Esophagus squamous epithelium (tissue), 5 donors: ENCODE measurements at places on chromosomes 7 and 10.

GRCh38 chr10:102115775-102116174 lies 4.4 kb downstream of the LDB1 start:
- no peak for DNase-seq

DNA sequence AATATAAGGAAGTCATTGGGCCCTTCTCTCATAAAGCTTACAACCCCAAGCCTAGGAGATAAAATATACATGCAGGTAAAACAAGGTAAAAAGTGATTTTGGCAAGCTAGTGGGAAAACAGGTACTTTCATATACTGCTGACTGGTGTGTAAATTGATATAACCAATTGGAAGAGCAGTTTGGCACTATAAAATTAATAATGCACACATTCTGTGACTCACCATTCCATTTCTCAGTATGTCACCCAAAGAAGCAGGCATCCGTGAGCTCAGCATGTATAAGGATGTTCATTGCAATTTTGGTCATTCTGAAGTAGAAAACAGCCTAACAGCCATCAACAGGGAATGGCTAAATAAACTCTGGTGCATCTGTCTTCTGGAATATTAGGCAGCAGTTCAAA lies 2.9 kb downstream of the MACROH2A2 start:
- DNase-seq = no peak

GRCh38 chr10:69696073-69696731 lies 66.2 kb downstream of the FAM241B start:
- no peak for DNase-seq

GRCh38 chr7:148987010-148987750 lies 41.1 kb downstream of the PDIA4 start:
- DNase-seq = peak; percentile 31

GRCh38 chr10:48774416-48775205 lies 89.9 kb downstream of the WDFY4 start:
- DNase-seq = no peak

GRCh38 chr7:159119851-159120539 lies 24.7 kb downstream of the VIPR2 start:
- DNase-seq = no peak

DNA sequence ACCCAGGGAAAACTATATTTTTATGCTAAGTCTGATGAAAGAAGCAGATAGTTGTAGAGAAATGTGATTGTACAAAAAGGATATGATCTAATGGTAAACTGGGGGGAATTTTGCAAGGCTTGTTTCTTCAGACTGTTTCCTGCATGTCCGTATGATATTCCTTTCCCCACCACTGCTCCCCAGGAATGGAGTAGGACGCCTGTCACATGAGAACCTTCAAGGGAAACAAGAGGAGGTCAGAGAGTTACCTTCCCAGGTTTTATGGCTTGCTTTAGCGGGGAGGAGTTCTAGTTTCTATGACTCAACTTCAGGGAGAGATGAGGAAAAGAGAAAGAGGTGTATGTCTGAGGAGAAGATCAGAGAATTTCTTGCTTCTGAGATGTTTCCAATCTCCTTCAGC lies 16.4 kb upstream of the ITPRID1 start:
- no peak for DNase-seq

GRCh38 chr10:86285136-86285790 lies 81.3 kb downstream of the GRID1 start:
- no peak for DNase-seq

DNA sequence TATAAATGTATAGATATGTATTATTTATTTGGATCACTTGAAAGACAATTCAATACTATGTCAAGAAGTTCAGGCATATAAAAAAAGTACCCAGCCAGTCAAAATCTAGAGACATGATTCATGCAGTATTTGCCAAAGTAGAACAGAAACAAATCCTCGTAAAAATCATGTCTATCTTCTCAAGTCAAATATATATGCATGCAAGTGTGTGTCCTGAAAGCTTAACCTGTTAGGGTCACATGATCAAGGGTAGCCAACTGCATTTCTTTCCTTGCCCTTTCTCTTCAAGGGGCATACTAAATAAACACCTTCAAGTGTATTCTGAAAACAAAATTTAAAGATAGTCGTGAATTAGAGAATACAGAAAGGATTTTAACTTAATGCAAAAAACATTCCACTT lies 107.0 kb downstream of the HIBADH start:
- DNase-seq = no peak

- no peak for DNase-seq
Observed at GRCh38 chr7:70091362-70091761, 493.1 kb downstream of the AUTS2 start.

DNA sequence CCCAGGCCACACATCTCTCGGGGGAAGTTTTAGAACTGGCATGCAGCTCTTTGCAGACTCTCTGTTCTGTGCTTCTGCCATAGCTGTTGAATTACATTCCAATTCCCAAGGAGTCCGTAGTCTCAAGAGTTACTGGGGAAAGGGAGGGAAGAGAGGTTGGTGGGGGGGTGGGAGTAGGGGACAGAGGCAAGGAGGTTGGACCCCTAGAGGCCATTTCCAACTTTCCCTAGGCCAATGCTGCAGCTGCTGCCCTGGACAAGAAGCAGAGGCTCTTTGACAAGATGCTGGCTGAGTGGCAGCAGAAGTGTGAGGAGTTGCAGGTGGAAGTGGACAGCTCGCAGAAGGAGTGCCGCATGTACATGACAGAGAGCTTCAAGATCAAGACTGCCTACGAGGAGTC lies 23.8 kb downstream of the MYH16 start:
- no peak for DNase-seq

DNA sequence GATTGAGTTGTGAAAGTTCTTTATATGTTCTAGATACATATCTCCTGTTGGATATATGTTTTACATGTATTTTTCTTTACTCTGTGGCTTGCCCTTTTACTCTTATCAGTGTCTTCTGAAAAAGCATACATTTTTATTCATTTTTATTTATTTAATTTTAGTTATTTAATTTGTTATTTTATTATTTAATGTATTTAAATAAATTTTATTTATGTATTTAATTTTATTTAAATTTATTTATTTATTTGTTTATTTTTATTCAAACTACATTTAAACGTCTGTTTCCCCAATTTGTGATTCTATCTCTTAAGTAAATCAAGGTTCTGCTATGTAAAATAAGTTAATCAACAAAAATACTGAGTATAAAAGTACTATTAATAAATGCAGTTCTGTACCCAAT lies 279.1 kb upstream of the AKR1E2 start:
- DNase-seq = no peak

DNA sequence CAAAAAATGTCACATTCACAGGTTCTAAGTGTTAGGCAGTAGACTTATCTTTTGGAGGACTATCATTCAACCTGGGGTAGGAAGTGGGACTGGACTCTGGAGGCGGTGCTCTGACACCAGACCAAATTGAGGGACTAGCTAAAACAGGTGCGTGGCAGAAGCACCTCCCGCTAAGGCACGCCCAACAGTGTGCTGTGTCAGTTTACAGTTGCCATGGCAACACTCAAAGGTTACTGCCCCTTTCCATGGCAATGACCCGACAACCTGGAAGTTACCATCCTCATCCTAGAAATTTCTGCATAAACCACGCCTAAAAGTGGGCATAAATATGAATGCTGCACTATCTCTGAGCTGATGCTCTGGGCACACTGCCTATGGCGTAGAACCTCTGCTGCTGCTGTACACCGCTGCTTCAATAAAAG lies 14.0 kb upstream of the BLNK start:
- DNase-seq = no peak

DNA sequence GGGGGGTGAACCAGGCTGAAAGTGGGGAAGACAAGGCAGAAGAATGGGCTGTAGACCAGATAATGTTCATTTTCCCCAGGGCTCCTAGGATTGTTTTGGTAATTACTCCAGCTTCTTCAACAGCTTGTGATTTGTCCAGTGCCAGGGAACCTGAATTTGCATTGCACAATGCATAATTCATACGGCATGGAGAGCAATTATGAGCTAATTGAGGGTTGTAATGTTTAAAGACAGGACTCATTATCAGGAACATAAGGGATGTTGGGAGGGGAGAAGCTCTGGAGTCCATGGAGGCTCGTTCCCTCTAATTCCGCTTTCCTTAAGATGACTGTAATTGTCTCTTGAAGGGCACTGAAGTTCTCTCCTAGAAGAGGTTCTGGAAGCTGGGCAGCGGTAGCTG lies 405.0 kb upstream of the ZMIZ1 start:
- DNase-seq = no peak

DNA sequence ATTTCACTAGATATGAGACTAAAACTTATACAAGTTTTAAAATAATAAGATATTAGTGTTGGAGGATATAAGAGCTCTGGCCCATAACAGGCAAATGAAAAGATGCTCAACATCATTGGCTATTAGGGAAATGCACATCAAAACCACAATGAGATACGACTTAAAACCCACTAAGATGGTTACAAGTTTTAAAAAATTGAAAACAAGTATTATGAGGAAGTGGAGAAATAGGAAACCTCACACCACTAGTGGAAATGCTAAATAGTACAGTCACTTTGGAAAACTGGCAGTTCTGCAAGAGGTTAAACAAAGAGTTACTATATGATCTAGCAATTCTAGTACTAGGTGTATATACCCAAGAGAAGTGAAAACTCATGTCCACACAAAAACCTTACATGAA lies 17.2 kb downstream of the PANK1 start:
- DNase-seq = no peak
